ENCODE measurements at places on chromosomes 7 and 10.

- no peak for DNase-seq
Observed at GRCh38 chr7:143485500-143485899, 7.8 kb downstream of the TAS2R41 start.

GRCh38 chr10:64486149-64486548 is 964.9 kb downstream of the REEP3 start:
- DNase-seq: no peak

DNA sequence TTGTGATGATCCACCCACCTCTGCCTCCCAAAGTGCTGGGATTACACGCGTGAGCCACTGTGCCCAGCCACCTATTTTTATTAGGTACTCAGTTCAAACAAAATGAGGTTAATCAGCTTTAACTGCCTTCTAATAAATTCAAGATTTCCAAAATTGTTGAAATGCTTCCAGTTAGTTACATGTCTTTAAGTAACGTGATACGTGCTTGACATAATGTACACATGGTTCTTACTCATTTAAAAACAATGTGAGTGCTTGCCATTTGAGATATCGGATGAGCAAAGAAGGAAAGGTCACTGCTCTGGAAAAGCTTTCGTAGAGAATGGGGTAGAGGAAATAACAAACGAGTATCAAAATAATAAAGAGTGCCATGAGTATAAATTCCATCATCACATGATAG is 83.6 kb downstream of the KMT2E start:
- DNase-seq: no peak

DNA sequence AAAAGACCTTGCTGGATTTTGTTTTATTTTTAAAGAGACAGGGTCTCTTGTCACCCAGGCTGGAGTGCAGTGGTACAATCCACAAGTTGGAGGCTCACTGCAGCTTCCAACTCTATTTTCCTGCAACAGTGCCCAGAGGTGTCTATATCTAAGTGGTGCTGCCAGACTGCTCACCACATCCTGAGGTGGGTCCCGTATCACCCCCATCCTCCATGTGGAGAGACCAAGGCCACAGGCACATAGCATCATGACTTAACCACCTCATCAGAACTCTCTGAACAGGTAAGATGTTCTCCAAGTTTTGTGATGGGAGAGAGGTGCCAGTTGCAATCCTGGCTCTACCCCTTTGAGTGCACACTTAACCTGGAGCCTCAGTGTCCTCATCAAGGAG is 98.2 kb downstream of the RNF216 start:
- DNase-seq: no peak

- DNase-seq: no peak
Observed at GRCh38 chr7:24178811-24179570, 105.0 kb upstream of the NPY start.

DNA sequence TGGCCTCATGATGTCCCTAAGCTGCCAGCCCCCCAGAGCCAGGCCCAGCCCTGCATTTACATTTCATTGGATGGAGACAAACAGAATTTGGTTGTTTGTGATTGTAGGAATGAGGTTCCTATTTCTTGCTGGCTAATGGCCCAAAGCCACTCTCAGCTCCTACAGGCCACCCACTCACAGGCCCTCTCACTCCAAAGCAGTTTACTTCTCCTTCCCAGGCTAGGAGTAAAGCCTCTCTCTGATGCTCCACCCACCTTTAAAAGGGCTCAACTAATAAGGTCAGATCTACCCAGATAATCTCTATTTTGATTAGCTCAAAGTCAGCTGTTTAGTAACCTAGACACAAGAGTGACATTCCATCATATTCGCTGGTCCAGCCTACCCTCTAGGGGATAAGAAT is 11.2 kb upstream of the CUZD1 start:
- no peak for DNase-seq

DNA sequence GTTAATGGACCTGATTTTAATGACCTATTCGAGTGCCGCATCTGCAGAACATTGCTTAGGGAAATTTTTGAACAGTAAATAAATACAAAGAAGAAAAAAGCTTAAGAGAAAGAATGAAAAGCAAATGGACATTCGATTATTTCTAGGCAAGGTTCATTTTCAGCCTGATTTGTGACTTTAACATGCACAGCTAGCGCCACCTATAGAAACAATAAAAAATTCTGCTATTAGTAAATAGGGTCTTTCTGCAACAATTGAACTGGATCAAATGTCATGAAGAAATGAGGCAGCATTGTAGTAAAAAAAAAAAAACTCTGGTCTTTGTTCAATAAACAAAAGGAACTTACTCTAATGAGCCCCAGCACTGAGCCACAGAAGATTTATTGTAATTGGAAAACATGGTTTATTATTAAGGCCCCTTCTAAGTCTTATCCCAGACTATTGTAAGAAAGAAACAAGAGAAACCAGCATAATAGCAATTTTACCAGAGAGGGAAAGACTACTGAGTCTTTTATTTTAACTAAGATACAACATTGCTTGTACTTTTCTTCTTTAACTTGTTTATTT is 41.4 kb upstream of the GHITM start:
- no peak for DNase-seq

GRCh38 chr7:46279290-46279689 is 358.2 kb upstream of the IGFBP3 start:
- no peak for DNase-seq

DNA sequence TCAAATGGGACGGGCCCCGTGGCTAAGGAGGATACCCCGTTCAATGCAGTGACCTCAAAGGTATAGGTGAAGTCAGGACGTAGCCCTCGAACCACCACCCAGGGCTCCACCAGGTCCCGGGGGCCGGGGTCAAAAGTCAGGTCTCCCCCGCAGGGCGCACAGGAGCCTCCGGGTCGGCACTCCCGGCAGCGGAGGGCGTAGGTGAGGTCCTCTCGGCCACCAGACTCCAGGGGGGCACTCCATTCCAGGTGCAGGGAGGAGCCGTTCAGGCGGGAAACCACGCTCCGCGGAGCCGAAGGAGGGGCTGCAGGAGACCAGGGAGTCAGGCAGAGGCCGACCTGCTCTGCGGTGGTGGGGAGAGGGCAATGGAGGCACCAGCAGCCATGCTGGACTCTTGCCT is 7.7 kb downstream of the EPHB4 start:
- DNase-seq: no peak

GRCh38 chr7:36312064-36312914 is 77.4 kb upstream of the ANLN start:
- no peak for DNase-seq

- no peak for DNase-seq
Observed at GRCh38 chr10:115056186-115056585, 37.0 kb upstream of the ATRNL1 start.

DNA sequence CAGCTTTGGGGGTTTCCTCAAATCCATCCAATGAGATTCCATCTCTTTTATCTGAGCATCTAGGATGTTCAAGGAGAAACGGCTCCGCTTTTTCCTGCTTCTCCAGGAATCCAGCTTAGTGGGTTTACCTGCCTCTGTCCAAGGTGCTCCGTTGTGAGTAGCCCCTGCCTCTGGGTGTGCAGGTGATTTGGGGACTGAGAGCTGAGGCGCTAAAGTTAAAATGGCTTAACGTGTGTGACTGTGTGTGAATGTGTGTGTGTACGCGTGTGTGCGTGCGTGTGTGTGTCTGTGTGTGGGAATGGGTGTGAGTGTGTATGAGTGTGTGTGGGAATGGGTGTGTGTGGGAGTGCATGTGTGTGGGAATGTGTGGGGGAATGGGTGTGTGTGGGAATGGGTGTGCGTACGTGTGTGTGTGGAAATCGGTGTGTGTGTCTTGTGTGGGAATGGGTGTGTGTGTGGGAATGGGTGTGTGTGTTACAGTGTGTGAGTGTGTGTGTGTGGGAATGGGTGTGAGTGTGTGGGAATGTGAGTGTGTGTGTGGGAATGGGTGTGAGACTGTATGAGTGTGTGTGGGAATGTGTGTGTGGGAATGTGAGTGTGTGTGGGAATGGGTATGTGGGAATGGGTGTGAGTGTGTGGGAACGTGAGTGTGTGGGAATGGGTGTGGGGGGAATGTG is 90.2 kb upstream of the INSIG1 start:
- DNase-seq: no peak

Measured in hematopoietic multipotent progenitor cell treated with erythropoietin and hydrocortisone succinate and interleukin-3 and kit ligand, for 17 days (in vitro differentiated cells).